ENCODE measurements at places on chromosomes 2 and 18. TPM values are rescaled to one million over a fixed set of nuclear protein-coding genes. Genes with fewer than 3 reads are reported as not detected.

The DPP4 gene
- total RNA-seq: not detected

The HOXD13 gene
- total RNA-seq: not detected

DNA sequence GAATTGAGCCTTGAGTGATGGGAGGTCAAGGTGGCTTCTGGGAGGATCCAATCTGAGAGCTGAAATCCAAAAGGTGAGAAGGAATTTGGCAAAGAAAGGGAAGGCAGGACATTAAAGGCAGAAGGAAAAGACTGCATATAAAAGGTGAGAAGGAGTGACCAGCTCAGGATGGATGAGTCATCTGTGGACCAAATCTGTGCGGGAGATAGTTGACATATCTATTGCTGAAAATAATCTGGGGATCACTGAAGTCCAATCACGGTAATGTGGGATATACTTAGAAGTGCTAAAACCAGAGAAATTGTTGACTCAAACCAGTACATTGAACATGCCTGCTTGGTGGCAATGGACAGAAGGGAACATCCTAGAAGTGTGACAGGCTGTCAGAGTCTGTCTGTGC, 8.0 kb upstream of the PTPN4 start:
- DNase-seq: no peak

GRCh38 chr2:9200633-9201015, 6.0 kb upstream of the ASAP2 start:
- DNase-seq: no peak

DNA sequence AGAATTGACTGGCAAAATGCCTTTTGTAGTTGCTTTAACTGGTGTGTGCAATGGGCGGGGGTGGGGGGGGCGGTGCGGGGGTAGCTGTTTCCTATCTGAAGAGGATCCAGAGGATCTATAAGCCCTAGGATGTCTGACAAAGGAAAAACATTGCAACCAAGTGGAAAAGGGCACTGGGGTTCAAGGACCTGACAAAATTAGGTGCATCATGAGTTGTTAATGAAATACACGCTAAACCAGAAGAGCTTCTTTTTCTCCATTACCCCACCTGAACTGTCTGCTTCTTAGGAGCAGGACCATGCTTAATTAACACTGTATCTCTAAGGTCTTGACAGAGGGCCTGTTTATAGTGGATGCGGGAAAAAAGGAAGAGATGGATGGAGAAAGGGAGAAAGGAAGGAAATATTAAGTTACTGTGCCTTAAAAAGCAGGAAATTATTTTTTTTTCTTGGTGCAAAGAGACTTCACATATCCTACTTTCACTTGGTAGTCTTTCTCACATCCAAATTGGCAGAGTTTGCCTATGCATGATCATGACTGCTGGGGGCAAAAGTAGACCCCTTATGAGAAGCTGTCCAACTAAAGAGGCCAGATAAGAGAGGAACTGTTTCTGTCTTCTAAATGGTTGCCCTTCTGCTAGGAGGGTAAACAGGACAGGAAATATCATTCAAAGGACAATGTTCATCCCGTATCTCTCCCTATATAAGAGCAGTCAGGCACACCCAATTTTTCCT, 4.6 kb downstream of the RND3 start:
- DNase-seq: no peak

All from Karpas-422 (cell line).